Activated CD4-positive, alpha-beta T cell treated with anti-CD3 and anti-CD28 coated beads, Interleukin-2, amount 10 ng/mL, durations not matched to agents 7 days and 5 days (primary cell): ENCODE measurements at places on chromosomes 2 and 18.

DNA sequence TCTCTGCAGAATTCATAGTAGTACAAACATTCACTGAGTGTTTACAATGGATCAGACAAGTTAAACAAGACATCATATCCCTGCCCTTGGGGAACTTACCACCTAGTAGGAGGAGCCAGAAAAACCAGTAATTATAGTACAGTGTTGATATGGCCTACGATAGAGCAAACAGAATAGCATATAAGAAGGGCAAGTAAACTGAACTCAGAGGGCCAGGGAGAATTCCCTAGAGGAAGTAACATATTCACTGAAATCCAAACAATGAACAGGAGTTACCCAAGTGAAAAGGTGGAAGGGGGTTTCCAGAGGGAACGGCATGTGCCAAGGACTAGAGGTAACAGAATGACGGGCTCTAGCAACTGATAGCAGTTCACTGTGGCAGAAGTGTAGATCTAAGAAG, 34.1 kb downstream of the NHEJ1 start:
- peaks cover 8% of the 10 kb centered on the region for H3K4me1 ChIP-seq
- H3K36me3 ChIP-seq = no peaks in the 10 kb centered on the region
- no peak for DNase-seq
- H3K4me3 ChIP-seq = no peak overlapping the region
- no peak overlapping the region for H3K27ac ChIP-seq

DNA sequence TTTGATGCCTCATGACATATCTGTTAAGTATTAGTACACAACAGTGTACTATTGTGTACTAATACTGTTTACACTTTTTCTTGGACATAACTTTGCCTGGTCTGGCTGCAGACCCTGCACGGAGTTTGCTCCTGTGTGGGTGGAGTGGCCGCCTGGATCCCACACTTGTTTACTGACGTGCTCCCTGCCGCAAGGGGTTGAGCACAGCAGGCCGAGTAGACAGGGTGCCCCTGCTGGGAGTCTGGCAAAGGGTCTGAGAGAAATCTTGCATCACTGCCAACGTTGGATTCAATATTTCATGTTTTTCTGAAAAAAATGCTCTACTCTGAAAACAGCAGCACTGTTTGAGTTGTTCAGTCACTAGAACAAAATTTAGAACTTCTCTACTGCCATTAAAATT, 59.0 kb downstream of the PDK1 start:
- no peak overlapping the region for H3K4me3 ChIP-seq
- no peak overlapping the region for H3K27ac ChIP-seq
- H3K27me3 ChIP-seq = no peaks in the 10 kb centered on the region
- H3K36me3 ChIP-seq = peaks cover 13% of the 10 kb centered on the region
- DNase-seq = no peak

DNA sequence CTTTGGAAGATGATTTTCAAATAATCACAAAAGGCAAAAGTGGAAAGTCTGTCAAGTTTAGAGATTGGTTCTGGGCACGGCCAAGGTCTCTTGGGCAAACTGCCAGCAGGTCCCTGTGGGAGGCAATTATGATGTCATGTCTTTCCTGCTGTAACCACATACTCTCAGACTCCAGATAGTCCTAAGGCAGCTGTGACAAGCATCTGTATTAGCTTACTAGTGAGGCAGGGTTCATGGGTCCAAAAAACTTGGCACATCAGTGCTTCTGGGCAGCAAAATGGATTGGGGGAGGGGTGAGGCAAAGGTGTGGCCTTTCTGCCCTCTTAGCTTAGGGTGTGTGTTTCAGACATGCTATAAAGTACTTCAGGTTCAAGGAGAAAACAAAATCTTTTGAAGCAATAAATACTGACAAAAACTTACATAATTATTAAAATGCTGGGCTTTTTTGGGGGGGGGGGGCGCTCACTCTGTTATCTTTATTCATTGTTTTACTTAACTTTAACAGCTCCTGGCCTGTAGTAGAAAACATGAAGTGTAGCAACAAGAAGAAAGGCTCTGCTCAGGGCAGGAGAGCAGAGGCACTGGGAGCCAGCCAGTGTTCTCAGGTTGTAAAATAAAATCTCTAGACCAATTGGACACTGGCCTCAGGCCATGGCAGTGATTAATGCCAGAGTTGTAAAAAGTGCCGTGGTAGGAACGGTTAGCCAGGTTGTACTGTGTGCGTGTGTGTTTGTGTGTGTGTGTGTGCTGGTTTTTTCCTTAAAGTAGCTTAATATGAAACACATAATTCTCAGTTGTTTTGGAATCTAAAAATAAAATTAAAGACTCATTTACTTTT, 14.3 kb upstream of the TANC1 start:
- H3K36me3 ChIP-seq = no peaks in the 10 kb centered on the region
- H3K27ac ChIP-seq = no peak overlapping the region
- peak; percentile 11 for DNase-seq
- H3K4me3 ChIP-seq = no peak overlapping the region
- H3K4me1 ChIP-seq = peaks cover 9% of the 10 kb centered on the region

DNA sequence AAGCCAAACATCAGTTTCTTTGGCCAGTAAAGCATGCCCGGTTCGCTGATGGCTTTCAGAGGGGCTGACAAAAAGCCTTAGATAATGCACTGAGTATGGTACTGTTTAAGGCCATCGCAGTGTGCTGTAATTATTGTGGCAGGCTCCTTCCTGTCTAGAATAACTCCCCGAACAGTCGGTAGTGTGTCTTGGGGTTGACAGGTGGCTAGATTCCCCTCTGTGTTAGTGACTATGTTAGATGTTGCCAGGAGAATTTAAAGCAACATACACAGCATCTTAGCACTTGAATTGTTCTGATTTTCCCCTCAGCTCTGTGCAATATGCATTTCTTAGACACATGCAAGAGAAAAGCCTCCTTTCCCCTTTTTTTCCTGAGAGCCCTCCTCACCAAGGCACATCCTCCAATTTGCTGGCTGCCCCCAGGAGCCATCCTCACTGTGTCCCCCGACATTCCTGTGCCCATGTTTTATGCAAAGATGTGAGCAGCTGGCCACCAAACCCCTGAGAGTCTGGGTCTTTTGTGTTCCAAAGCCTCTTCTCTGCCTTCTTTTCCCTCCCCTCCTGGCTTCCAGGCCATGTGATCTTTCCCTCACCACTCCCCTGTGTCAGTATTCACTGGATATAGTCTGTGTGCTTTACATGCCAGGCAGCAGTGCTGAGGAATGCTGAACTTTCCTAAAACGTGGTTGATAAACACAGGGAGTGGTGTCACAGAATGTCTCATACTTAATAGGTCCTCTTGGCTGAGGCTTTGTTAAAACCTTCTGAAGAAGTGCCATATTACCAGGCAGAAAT, 331.5 kb downstream of the HRH4 start:
- no peak for DNase-seq
- no peaks in the 10 kb centered on the region for H3K4me1 ChIP-seq
- H3K27ac ChIP-seq = no peak overlapping the region
- H3K36me3 ChIP-seq = no peaks in the 10 kb centered on the region
- H3K4me3 ChIP-seq = no peak overlapping the region

- DNase-seq = no peak
- peaks cover 12% of the 10 kb centered on the region for H3K27me3 ChIP-seq
- peaks cover 5% of the 10 kb centered on the region for H3K4me1 ChIP-seq
- no peaks in the 10 kb centered on the region for H3K36me3 ChIP-seq
- no peak overlapping the region for H3K4me3 ChIP-seq
These were observed 39.4 kb upstream of the LANCL1 start for GRCh38 chr2:210515911-210516310.

- H3K4me3 ChIP-seq = no peak overlapping the region
- H3K27ac ChIP-seq = no peak overlapping the region
- no peaks in the 10 kb centered on the region for H3K36me3 ChIP-seq
- DNase-seq = no peak
These were observed 188.0 kb upstream of the SPHKAP start for GRCh38 chr2:228369400-228370031.

DNA sequence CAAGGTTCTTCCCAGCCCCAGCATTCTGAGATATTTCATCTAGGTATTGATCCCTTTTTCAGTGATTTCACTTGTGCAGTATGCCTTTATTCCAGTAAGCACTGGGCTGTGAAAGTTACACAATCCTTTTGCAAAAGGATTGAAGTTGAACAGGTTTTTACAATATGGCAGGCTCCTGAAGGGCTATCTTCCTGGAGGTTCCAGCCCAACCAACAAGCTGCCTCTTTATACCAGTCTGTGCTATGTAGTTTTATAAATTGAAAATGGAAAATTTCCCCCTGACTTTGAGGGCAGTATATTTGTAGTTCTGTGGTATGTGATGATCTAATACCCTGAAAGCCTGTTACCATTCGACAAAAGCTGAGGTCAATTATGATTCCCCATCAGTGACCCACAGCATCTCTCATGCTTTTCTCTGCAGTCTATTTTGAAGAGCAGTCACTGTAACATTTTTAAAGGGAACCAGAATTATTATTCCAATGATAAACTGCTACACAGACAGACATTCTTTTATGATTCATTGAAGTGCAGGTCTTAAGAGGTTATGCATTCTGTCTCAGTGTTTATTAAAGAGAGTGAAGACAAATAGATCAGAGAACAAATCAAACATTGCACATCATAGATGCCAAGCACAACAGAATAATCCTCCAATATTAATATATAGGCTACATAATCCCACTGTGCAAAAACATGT, 35.2 kb upstream of the STPG4 start:
- peaks cover 10% of the 10 kb centered on the region for H3K27me3 ChIP-seq
- no peaks in the 10 kb centered on the region for H3K4me1 ChIP-seq
- H3K4me3 ChIP-seq = no peak overlapping the region
- DNase-seq = no peak
- no peaks in the 10 kb centered on the region for H3K36me3 ChIP-seq

GRCh38 chr2:75200140-75201096, 1.1 kb upstream of the TACR1 start:
- no peak overlapping the region for H3K4me3 ChIP-seq
- H3K27me3 ChIP-seq = peaks cover 74% of the 10 kb centered on the region
- H3K4me1 ChIP-seq = peaks cover 4% of the 10 kb centered on the region
- DNase-seq = no peak
- H3K27ac ChIP-seq = no peak overlapping the region
- H3K36me3 ChIP-seq = no peaks in the 10 kb centered on the region

GRCh38 chr2:131567891-131568290, 40.2 kb downstream of the CCDC74A start:
- no peak overlapping the region for H3K27ac ChIP-seq
- no peaks in the 10 kb centered on the region for H3K36me3 ChIP-seq
- peaks cover 56% of the 10 kb centered on the region for H3K27me3 ChIP-seq
- DNase-seq = no peak
- H3K4me1 ChIP-seq = no peaks in the 10 kb centered on the region
- H3K4me3 ChIP-seq = no peak overlapping the region

DNA sequence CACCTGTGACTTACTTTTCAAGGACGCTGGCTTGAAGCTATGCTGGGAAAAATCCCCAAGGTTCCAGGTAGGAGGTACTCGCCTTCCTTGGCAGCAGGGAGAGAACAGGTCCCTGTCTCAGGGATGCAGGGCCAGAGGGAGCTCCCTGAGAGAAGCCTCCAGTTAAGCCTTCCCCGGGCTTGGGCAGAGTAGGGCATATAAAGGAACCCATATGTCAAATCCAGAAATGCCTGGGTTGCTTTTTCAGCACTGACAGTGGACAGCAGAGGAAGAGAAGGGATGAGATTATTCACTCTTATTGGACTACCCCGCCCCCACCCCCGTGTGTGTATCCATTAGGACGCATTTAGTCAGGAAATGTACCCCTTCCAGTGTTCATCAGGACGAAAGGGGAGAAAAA, 89.3 kb upstream of the TEX51 start:
- DNase-seq = no peak
- no peaks in the 10 kb centered on the region for H3K4me1 ChIP-seq
- H3K27me3 ChIP-seq = peaks cover 16% of the 10 kb centered on the region

GRCh38 chr2:28471214-28471613, 24.6 kb upstream of the PLB1 start:
- H3K4me1 ChIP-seq = peaks cover 24% of the 10 kb centered on the region
- no peaks in the 10 kb centered on the region for H3K27me3 ChIP-seq
- H3K36me3 ChIP-seq = no peaks in the 10 kb centered on the region

DNA sequence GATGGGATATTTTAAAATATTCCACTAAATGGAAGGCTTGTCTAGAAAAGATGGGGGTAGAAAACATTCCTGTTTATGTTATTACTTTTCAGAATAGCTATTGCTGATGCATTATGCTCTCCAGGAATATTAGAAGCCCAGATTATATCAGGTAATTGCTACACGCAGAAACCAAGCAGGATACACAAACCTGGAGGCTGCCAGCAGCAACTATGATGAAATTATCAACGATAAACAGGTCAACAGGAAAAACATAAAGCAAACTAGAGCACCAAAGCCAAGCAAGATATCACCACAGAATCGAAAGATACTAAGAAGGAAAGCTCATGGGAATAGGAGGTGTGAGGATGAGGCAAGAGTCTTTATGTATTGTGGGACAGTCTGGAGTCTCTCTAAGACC, 113.2 kb upstream of the SPATS2L start:
- no peak overlapping the region for H3K4me3 ChIP-seq
- peaks cover 28% of the 10 kb centered on the region for H3K27me3 ChIP-seq
- DNase-seq = no peak
- no peak overlapping the region for H3K27ac ChIP-seq
- no peaks in the 10 kb centered on the region for H3K36me3 ChIP-seq

- H3K27ac ChIP-seq = peak overlapping the region; percentile 87
- peaks cover 46% of the 10 kb centered on the region for H3K4me1 ChIP-seq
- H3K27me3 ChIP-seq = no peaks in the 10 kb centered on the region
- no peak for DNase-seq
- peaks cover 5% of the 10 kb centered on the region for H3K36me3 ChIP-seq
- peak overlapping the region; percentile 20 for H3K4me3 ChIP-seq
These were observed 30.0 kb upstream of the STK17B start for GRCh38 chr2:196201229-196202009.

GRCh38 chr2:60989259-60989658, 28.3 kb upstream of the PEX13 start:
- peaks cover 11% of the 10 kb centered on the region for H3K4me1 ChIP-seq
- H3K4me3 ChIP-seq = no peak overlapping the region
- DNase-seq = no peak
- peaks cover 33% of the 10 kb centered on the region for H3K36me3 ChIP-seq
- no peak overlapping the region for H3K27ac ChIP-seq

DNA sequence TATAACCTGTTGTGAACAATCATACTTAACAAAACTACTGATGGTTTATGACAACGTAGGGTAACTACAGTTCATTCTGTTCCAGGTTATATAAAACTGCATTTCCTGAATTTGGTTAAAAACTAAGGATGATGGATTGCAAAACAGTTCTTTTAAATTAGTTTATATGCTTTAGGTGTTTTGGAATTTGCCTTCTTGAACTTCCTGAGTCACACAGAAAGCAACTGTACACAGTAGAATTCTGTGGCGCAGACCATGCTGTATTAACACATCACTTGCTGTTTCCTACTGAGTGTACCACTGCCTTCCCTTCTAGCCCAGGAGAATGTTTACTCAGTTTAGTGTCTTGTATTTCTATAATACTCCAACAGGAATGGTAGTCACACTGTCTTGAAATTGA, 19.4 kb downstream of the ITGB1BP1 start:
- no peak for DNase-seq
- no peak overlapping the region for H3K4me3 ChIP-seq
- H3K36me3 ChIP-seq = peaks cover 24% of the 10 kb centered on the region
- peaks cover 4% of the 10 kb centered on the region for H3K4me1 ChIP-seq
